GM18507 (cell line): ENCODE measurements at places on chromosomes 6 and 20.

- DNase-seq: no peak
Observed at GRCh38 chr6:131068165-131068564, 5.1 kb upstream of the EPB41L2 start.

DNA sequence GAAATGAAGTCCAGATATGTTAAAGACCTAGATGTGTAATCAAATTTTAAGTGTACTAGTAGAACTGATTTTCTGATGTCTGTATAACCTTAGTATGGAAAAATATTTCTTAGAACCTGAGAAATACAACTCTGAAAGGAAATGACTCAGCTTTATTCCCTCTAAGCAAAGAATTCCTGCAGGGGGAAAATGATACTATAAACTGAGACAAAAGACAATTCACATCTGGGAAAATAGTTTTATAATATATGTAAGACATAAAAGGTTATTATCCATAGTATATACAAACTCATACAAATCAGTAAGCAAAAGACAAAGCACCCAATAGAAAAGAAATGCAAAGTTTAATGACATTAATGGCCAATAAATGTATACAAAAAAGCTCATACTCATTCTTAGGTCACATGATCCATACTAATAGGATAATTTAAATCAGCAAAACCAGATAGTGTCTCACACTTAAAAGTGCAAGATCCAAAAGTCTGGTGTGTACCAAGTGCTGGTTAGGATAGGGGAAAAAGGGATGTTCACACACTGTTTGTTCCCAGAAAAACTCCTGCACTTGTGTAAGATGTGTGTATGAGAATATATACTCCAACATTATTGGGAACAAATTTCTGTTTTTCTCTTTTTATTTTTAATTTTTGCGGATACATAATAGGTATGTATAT is 22.6 kb downstream of the RNF217 start:
- no peak for DNase-seq

GRCh38 chr6:156953479-156954146 is 176.4 kb downstream of the ARID1B start:
- no peak for DNase-seq

DNA sequence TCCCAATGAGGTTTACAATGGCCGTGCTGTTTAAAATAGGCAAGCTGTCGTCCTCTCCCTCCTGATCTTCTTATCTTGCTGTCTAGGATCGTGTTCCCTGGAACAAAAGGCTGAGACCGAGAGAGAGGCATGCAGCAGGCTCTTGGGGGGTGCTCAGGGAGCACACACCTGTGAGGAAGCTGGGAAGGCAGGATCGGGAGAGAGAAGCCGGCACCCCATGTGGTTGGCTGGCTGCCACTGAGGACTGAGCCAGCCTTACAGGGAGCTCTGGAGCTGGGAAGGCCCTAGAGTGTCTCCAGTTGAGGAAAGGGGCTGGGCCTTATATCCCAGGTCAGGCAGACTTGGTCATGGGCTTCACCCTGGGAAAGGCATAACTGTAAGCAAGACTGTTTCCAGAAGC is 184.2 kb downstream of the LY86 start:
- no peak for DNase-seq

- DNase-seq: no peak
Observed at GRCh38 chr6:24876499-24877465, 59.0 kb downstream of the RIPOR2 start.

DNA sequence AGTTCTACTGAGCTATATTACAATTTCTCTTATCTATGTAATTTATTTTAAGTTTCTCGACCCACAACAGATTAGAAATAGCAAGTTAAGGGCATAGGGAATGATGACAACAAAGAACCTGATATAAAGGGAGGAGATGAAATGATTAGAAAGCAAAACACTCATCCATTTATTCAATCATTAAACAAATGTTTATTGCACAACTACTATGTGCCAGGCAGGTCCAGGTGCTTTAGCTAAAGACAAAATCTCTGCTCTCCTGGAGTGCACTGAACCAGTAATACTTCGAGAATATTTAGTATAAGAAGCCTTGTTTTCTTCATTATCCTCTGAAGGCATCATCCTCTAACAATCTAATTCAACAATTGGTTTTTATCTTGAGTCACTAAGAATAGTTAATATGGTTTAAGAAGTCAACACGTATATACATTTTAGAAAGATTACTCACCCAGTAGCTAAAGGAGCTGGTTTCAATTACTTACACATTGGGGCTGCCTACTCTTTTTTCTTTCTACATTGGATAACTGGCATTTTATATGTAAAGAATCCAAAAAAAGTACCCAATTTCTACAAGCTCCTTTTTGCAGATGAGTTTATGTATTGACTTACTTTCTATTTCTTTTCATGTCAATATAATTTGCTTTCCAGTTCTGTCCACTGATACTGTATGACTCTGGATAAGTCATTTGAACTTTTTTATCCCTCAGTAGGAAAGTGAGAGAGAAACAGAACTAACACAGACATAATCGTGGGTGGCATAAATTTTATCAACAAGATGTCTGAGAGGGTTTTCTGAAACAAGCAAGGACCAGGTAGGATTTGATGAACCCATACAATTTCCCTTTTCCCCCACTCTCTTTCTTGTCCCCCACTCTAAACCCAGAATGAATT is 312.6 kb downstream of the CLIC5 start:
- no peak for DNase-seq

GRCh38 chr6:116387374-116387773 is 16.6 kb downstream of the DSE start:
- no peak for DNase-seq

DNA sequence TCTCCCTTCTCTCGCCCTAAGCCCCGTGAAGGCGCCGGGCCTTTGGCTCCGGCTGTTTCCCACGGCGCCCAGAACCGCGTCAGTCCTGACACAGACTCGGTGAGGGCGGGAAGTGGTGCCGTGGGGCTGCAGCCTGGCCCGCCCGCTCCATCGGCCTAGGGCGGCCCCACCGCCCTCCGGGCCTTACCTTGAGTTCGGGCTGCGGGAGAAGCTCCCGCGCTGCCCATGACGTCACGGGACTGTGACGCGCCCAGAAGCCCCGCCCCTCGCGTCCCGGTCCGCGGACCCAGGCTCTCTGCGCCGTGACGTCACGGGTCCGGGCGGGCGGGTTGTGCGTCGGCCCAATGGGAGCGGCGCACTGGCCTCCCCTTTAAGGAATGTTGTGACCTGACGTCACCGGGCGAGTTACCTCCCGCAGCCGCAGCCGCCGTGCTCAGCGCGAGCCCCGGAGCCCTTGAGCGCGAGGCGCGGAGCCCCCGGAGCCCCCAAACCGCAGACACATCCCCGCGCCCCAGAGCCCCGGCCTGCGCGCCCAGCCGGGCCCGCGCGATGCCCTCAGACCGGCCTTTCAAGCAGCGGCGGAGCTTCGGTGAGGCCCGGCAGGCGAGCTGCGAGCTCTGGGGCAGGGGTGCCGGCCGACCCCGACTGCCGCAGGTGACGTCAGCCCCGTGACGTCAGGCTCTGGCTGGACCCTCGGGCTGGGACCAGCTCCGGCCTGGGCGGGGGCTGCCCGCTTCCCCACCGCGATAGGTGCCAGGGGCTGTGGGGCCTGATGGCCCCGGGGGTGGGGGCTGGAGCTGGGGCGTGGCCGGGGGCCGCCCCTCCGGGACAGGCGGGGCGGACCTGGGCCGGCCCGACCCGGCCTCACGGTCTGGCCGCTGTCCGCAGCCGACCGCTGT is at the start of gene MAP1LC3A:
Gene MAP1LC3A, plus strand, starts transcription at position 399 of the 899 bp plus-strand sequence. Its CDS starts 151 bp downstream, at position 550.
- DNase-seq: peak; percentile 81

- no peak for DNase-seq
Observed at GRCh38 chr20:46872328-46873211, 22.1 kb upstream of the EYA2 start.

GRCh38 chr6:154805288-154805911 is 72.2 kb downstream of the SCAF8 start:
- DNase-seq: no peak

DNA sequence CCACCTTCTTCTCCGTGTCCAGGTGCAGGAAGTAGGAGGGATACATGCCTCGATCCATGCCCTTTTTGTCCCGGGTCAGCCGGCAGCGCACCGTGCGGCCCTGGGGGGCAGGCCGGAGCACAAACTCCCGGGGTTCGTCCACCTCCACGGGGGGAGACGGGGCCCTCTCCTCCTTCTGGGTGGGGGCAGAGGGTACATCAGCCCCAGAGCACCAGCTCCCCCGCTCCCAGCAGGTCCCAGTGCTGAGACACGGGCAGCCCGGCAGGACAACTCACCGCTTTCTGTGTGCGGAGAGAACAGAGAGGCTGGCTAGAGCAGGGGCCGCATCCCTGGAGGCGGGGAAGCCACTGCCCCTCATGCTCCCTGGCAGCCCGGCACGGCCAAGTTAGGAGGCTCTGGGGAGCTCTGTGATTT is 6.7 kb downstream of the TULP1 start:
- DNase-seq: no peak

GRCh38 chr6:135743476-135743875 is 108.0 kb upstream of the PDE7B start:
- DNase-seq: no peak
